Bronchial epithelial cell (primary cell): ENCODE measurements at places on chromosomes 7 and 10.
A peak's percentile ranks its signal among the peaks of the same experiment; 100 is the strongest.

GRCh38 chr7:129612112-129613015 is 844 bp downstream of the NRF1 start:
- DNase-seq, result peak; percentile 50

- DNase-seq, result peak; percentile 32
Measured at GRCh38 chr10:48464871-48465736, 139.8 kb downstream of the ARHGAP22 start.

GRCh38 chr10:92830478-92831389 is 17.6 kb upstream of the EXOC6 start:
- DNase-seq, result no peak

GRCh38 chr7:50497068-50497642 is 47.0 kb upstream of the FIGNL1 start:
- peak; percentile 35 for DNase-seq

DNA sequence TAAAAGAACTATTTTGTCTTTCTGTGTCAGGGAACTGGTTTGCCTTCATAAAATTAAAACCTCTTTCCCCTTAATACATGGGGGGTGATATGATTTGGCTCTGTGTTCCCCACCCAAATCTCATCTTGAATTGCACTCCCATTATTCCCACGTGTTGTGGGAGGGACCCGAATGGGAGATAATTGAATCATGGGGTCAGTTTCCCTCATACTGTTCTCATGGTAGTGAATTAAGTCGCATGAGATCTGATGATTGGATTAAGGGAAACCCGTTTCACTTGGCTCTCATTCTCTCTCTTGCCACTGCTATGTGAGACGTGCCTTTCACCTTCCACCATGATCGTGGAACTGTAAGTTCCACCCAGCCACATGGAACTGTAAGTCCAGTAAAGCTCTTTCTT is 142.1 kb downstream of the VTI1A start:
- DNase-seq, result no peak

DNA sequence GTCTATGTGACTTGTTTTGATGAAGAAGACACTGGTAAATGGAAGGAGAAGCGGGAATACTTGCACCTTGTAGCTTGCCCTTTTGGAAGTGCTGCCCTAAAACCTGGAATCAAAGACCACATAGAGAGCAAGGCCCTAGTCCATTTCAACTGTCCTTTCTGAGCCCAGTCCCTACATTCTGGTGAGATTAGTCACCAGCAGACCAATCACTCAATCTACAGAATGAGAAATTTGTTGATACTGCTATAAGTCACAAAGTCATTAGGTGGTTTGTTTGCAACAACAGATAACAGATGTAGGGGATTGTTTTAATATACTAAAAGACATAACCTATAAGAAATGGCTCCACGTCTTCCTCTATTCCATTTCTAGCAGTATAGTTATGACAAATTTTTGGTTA is 33.6 kb downstream of the WASL start:
- DNase-seq, result peak; percentile 36

DNA sequence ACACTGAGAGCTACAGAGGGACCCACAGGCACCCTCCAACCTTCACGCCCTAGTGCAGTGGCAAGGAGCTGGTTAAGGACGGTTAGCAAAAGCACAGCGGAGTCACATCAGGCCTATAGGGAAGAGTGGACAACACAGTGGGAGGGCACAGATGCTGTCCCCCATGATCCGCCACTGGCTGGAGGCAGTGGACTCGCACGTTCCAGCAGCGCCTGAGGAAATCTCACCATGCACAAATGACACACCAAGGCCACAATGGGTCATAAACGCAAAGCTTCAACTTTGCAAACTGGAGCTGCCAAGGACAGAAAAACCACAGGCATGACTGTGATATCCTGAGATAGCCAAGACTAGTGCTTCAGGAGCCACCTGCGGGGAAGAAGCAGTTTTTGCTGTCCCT is 58.8 kb downstream of the GRB10 start:
- no peak for DNase-seq

DNA sequence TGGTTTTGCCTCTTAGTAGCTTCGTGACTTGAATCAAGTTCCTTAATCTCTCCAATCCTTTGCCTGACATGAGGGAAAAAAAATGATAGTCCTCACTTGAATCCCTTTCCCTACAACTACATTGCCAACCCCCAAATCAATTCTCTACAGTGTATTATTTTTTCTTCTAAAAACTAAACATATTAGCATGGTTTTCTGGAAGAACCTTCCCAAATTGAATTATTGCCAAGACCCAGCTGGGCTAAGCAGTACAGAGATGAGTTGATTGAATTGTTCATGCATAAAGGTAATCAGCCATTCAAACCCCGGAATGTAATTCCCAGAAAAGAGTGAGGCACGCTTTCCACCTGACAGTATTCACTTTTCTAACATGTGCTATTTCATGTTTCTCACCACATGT is 155.6 kb upstream of the AGR3 start:
- no peak for DNase-seq

DNA sequence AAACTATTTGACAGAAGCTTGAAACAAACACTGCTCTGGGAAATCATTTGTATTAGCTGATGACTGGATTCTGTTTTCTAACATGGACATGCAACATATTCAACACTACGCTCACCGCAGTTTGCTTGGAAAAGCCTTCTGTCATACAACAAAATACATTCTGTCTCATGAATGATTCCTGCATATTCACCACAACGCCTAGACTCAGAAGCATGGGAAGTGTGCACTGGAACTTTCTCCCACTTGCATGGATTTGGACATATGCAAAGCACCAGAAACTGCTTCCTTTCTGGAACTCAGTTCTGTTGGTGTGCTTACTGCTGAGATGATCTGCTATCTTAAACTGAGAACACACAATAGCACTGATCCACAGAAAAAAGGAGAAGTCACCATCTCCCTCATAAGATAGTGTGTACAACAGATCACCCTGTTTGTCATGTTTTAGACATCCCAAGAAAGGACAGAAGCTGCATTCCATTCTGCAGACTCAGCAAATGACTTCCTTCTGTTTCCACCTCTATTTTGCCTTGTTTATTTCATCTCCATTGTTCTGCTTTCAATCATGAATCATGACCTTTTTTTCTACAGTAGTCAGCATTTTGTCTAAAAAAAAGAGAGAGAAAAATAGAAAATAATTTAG is 115.8 kb downstream of the HTR7 start:
- peak; percentile 64 for DNase-seq

- peak; percentile 90 for DNase-seq
Measured at GRCh38 chr10:33136271-33136670, 178.2 kb upstream of the ITGB1 start.

DNA sequence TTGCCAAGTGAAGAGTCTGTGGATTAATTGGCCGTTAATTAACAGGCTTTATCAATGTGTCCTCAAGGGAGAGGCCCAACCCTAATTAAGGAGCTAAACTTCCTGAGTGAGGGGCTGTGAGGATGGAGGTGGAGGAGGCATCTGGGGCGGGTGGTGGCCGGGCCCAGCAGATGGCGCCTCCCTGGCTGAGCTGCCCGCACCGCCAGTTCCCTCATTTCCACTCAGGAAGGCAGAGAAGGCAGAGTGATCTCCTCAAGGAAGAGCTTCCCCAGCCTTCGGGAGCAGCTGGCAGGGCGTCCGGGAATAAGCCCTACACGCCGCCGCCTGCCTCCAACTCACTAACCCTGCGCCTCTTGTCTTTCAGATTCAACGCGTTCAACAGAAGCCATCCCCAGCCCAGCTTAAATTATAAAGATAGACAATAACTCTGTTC is 112.2 kb downstream of the CYTH3 start:
- DNase-seq, result peak; percentile 8

GRCh38 chr7:75962607-75963380 is 31.6 kb downstream of the TMEM120A start:
- no peak for DNase-seq

- DNase-seq, result peak; percentile 46
Measured at GRCh38 chr10:91944880-91945630, 21.5 kb downstream of the BTAF1 start.

GRCh38 chr10:47334466-47335295 is 12.4 kb downstream of the GDF2 start:
- DNase-seq, result no peak

- no peak for DNase-seq
Measured at GRCh38 chr10:5896208-5897052, 6.4 kb downstream of the FBH1 start.

GRCh38 chr10:14554491-14555205 is 220.0 kb downstream of the FAM107B start:
- DNase-seq, result peak; percentile 89

- DNase-seq, result no peak
Measured at GRCh38 chr7:108263425-108263824, 133.3 kb upstream of the LAMB4 start.

- no peak for DNase-seq
Measured at GRCh38 chr10:130967784-130968183, 343.7 kb downstream of the TCERG1L start.

DNA sequence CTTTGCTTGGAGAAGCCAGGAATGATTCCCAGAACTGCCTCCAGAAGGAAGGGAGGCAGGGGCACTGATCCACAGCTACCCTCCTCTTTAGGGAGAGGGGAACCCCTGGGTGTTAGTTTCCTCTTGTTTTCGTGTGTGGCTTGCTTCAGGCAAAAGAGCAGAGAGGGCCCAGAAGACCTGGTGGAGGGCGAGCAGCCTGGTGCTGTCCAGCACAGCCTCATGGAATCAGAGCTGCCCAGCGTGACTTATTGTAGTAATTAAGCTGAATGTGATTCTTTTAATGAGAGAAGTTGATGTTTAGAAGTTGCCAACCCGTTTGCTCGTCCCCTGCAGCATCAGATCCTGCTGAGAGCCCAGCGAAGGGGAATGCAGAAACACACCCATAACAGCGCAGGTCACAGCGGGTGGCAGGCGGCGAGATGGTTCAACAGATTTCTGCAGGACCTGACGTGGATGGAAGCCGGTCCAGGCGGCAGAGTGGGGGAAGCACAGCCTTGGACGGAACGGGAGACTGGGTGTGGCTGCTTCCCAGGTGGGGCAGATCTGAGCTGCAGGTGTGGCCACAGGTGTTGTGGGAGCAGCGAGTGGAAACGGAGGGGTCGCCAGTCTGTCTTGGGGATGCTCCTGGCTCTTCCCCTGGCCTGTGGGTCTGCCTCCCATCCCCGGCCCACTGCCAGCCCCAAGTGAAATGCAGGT is 53.7 kb upstream of the SHH start:
- no peak for DNase-seq

DNA sequence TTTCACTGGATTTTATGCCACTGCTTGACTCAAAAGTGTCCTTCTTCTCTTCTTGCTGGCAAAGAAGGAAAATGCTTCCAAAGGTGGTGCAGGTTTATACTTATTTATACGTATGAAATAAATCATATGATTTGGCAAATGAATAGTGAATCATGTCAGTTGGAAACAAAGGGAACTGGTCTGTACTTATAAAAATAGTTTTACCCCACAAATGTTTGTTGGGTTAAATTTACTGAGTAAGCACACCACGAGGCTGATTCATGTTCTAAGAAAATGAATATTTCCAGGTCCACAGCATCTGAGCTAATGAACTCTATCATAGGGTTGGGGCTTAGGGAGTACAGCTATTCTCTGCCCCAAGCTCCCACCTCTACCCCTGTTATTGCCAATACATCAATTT is 232.2 kb downstream of the TRIL start:
- peak; percentile 50 for DNase-seq

DNA sequence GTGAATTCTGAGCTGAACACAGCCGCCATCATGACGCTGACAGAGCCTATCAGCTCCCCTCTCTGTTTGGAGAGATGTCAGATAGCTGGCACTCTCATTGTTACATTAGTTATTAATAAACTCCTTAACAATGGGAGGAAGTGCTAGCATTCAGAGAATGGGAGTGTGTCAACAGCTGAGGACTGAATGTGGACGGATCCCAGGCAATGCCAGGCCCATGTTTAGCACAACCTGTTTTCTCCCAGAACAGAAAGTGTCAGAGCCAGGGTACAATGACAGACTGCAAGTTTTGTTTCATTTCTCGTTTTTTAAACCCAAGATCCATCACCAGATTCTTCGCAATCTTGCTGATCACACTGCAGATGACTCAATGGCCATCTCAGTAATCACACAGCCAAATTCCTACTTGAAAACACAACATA is 99.6 kb downstream of the PRPF18 start:
- DNase-seq, result peak; percentile 16

DNA sequence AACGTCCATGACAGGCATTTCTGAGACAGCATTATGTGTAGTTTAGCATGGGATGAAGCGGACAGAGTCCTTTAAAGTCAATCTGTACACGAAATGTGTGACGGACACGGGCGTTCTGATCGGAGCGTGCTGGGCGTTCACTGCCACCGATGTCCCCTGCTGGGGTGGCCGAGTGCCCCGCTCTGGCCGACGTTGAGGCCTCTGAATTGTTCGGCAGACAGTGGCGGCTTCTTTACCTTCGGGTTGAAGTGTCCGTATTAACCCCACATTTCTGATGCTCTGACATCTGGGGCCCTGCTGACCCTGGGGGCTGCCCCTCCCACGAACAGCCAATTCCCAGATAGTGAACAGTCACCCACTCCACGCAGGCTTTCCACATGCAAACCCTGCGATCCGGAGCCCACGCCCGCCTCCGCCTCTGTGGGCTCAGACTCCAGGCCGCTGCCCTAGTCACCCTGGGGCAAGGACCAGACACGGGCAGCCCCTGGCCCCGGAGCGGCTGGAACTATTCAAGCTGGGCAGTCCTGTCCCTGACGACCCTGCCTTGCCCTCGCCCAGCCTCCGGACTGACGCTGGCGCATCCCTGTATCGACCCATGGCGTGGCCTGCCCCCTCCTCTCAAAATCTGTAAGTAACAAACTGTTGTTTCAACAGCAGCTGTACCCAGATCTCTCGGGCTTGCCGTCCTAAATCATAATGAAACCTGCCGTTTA is 445.7 kb downstream of the PTPRN2 start:
- no peak for DNase-seq

DNA sequence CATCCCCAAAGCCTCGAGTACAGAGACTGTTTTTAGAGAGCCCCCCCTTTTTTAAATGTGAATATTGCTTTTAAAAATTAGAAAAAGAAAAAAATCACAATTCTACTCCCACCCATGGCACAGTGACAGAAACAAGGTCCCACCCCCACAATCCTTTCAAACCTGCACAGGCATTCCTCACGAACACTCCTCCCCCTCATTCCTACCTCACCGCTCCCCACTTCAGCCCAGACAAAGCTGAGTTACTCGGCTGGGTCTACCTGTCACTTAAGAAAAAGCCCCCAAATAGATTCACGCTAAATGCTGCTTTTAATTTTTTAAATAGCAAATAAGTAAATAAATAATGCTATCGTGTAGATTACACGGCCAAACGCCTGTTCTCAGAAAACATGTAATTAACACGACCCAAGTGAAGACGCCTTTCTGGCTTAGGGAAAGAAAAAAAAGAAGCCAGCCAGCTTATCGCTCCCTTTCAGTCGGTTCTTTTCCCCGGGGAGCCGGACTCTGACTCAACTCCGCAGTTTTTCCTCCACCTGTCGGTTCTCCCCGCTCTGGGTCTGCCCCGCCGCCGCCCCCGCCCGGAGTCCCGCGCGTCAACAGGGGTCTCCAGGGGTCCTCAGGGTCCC is 739 bp downstream of the MPP7 start:
- DNase-seq, result peak; percentile 39

DNA sequence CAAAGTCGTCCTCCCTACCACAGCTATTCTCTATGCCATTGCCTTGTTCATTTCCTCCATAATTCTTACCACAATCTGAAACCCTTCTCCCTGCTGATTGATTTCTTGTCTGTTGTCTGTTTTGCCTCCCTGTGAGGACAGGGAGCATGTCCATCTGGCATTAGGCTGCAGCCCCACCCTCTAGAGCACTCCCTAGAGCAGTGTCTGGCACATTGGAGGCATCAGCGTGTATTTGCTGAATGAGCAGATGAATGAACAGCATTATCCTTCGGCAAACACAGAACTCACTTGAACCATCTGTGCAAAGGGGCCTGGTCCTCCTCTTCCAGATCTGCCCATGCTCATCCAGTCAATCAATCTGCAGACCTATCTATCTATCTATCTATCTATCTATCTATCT is 5.1 kb upstream of the DMBT1 start:
- no peak for DNase-seq
